Upper lobe of left lung (tissue), 6 donors: ENCODE measurements at places on chromosomes 6 and 20. TPM values are rescaled to one million over a fixed set of nuclear protein-coding genes. Genes with fewer than 3 reads are reported as not detected.
A peak's percentile ranks its signal among the peaks of the same experiment; 100 is the strongest.

DNA sequence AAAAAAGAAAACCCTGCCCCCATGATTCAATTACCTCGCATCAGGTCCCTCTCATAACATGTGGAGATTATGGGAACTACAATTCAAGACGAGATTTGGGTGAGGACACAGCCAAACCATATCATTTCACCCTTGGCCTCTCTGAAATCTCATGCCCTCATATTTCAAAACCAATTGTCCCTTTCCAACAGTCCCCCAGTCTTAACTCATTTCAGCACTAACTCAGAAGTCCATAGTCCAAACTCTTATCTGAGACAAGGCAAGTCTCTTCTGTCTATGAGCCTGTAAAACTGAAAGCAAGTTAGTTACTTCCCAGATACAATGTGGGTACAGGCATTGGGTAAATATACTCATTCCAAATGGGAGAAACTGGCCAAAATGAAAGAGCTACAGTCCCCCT lies 536.1 kb downstream of the MEI4 start:
- no peaks in the 10 kb centered on the region for H3K27me3 ChIP-seq
- no peak overlapping the region for H3K27ac ChIP-seq
- H3K36me3 ChIP-seq: no peaks in the 10 kb centered on the region
- H3K4me1 ChIP-seq: no peaks in the 10 kb centered on the region
- no peak for DNase-seq

- H3K4me1 ChIP-seq: peaks cover 6% of the 10 kb centered on the region
- H3K27me3 ChIP-seq: no peaks in the 10 kb centered on the region
- no peak for DNase-seq
- no peaks in the 10 kb centered on the region for H3K36me3 ChIP-seq
- H3K4me3 ChIP-seq: peak overlapping the region; percentile 36
Measured at GRCh38 chr6:25165177-25165576, 114.0 kb upstream of the CARMIL1 start.

DNA sequence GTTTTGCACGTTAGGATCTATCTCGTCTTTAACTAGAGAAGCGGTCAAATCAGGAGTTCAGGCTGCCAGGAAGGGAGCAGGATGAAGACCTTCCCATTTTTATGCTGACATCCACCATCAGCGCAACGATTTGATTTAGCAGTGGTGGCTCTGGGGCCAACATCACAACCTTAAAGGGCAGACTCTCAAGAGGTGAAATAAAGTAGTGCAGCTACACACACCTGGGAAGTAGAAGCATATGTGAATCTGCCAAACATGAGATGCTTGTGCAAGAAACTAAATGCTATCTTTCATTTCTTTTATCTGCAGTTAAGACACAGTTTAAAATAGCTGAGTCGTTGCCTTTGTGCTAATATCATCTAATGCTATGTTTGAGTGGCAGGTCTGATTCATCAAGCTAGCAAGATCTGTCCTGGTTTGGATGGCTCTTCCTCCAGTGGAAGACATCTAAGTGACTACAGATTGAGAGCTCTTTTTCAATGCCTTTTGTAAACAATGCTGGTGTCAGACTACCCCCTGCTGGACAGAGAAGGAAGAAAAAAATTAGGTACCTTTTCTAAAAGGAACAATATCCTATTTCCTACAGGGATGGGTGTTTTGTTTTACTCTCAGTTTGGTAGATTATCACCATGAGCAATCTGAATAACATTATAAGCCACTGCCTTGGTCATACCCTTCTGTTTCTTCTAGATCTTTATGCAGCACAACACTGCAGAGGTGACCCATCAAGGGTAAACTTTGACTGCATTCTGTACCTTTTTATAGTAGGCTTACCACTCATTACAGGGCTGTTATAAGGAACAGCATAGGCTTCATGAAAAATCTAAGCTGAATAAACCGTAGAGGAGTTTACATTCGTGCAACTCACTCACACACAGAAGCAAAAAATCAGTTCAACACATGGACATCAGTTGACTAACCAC lies 171.6 kb upstream of the FBXL4 start:
- no peak overlapping the region for H3K4me3 ChIP-seq
- H3K36me3 ChIP-seq: no peaks in the 10 kb centered on the region
- no peak for DNase-seq
- no peak overlapping the region for H3K27ac ChIP-seq

GRCh38 chr20:54070187-54070987 lies at the start of gene BCAS1:
BCAS1 (minus strand) TSS chr20:54070594; CDS start chr20:54058718, 11,876 bp downstream.
- H3K36me3 ChIP-seq: no peaks in the 10 kb centered on the region
- peak; percentile 48 for DNase-seq
- no peak within 1 kb of the TSS for H3K4me3 ChIP-seq
- no peaks in the 10 kb centered on the region for H3K4me1 ChIP-seq
- H3K27ac ChIP-seq: no peak within 1 kb of the TSS

- peaks cover 11% of the 10 kb centered on the region for H3K4me1 ChIP-seq
- no peak overlapping the region for H3K27ac ChIP-seq
- no peaks in the 10 kb centered on the region for H3K27me3 ChIP-seq
Measured at GRCh38 chr6:11585426-11586016, 48.0 kb downstream of the TMEM170B start.

TMEM244 gene
- not detected for total RNA-seq

JAG1 gene
- total RNA-seq: 37.7 TPM
